ENCODE measurements at places on chromosomes 6 and 20.

- no peak for DNase-seq
Observed at GRCh38 chr6:163120223-163120622, 294.3 kb upstream of the QKI start.

GRCh38 chr6:125968493-125968892 lies 11.9 kb downstream of the HINT3 start:
- DNase-seq: no peak

- DNase-seq: no peak
Observed at GRCh38 chr6:162921510-162922040, 193.8 kb downstream of the PACRG start.

DNA sequence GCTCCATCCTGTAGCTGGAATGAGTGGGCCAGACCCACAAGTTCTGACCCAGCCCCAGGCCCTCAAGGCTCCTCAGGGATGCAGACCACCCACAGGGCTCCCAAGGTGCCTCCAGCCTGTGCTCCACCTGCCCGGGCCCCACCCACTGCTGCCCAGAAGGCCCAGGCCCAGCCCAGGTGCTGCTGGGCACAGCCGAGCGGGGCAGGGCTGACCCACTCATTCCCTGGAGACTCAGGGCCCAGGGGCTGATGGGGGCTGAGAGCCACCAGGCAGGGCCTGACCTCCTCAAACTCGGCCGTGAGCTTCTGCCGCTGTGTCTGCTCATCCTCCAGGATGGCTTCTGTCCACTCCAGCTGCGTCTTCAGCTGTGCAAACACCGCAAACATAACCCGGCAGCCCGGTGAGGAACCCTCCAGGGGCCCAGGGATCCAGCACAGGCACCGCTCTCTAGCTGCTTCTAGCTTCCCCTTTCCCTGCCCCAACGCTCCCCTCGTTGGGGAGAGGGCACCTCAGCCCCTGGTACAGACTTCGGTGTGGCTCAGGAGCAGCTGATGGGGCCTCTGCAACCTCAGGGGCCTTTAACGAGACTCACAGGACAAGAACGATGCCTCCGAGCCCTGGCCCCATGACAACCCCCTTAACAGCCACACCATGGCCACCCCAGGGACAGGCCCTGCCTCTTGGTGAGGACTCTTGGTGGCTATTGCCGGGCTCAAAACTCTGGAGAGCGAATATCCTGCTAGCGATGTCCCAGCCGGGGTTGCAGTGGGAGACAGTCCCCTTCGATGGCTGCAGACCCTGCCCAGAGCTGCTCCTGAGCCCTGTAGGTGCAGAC lies 46.0 kb downstream of the DSTN start:
- peak; percentile 50 for DNase-seq

- no peak for DNase-seq
Observed at GRCh38 chr20:24678351-24679106, 209.1 kb downstream of the SYNDIG1 start.

DNA sequence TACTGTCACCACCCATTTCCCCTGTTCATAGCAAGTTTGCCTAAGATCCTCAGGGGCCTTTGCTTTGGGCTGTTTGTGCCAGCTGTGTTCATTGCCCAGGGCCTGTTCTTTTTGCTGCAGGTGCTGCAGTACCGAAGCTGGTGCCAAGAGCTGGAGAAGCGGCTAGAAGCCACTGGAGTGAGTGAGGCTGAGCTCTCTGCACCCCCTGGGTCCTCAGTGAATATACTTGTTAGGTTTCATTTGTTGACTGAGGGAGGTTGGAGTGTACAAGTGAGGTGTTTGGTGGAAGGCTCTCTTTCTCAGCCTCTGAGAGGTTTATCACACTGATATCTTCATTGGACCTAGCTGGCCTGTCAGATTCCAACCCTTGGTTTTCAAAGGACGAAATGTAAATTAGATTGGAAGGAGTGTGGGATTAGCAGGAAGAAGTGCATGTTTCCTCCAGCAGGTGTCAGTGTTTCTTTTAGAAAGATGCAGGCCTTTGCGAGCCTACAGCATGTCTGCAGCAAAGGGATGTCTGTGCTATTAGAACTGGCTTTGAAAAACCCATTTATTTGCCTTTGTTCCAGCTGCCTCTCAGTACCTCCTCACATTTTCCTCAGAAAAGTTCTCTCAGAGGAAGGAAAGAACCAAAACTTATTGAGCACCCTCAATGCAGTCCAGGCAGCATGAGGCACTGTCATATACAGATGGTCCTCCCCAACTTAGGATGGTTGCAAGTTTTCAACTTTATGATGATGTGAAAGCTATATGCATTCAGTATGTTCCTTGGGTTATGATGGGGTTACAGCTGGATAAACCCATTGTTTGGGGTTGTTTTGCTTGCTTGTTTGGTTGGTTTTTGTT lies 8.3 kb downstream of the CEP250 start:
- peak; percentile 69 for DNase-seq

- no peak for DNase-seq
Observed at GRCh38 chr6:80938131-80938530, 814.4 kb downstream of the TENT5A start.

- DNase-seq: no peak
Observed at GRCh38 chr6:11447265-11447664, 90.3 kb upstream of the TMEM170B start.

DNA sequence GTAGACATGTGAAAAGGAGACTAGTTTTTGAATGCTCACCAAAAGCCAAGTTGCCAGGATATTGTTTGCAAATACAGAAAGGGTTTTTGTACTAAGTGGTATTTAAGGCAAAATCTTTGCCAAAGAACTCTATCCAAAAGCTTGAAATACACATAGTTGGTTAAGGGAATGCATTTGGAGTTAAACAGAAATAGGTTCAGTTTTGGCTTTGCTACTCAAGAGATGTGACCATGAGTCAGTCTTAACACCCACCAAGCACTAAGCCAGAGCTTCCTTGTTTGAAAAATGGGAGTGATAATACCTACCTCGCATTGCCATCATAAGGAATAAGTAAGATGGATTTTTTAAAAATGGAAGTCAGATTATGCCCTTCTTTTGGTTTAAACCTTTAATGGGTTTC lies 191.7 kb upstream of the LAMP5 start:
- DNase-seq: no peak

DNA sequence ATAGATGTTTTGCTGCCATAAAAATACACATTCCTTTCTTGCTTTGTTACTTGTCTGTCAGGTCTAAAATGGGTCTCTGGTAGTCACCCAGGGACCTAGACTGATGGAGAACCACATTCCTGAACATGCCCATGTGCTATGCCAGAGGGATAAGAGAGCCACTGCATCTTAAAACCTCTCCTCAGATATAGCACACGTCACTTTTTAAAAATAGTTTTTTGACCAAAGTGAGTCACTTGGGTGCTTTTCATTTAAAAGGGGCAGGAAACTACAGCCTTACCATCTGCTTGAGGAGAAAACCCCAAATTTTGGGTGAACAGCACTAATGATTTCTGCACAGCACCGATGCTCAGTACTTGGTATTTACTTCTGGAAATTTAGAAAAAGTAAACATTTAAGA lies 197.8 kb downstream of the OGFRL1 start:
- no peak for DNase-seq

DNA sequence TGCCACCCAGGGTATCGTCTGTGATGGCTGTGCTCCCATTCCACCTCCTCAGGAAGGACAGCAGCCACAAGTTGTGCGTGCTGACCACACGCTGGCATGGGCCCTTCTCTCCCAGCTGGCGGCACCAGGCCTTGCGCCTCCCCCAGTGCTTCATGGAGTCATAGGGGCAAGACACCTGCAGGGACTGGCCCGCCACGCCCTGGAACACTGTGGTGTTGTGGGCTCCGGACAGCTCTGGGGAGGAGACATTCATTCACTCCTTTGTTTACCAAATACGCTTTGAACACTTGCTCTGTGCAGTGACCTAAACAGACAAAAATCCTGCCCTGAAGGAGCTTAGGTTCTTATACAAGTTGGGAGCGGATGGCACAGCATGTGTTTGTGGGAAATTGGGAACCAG lies 1.5 kb downstream of the TREM2 start:
- no peak for DNase-seq

DNA sequence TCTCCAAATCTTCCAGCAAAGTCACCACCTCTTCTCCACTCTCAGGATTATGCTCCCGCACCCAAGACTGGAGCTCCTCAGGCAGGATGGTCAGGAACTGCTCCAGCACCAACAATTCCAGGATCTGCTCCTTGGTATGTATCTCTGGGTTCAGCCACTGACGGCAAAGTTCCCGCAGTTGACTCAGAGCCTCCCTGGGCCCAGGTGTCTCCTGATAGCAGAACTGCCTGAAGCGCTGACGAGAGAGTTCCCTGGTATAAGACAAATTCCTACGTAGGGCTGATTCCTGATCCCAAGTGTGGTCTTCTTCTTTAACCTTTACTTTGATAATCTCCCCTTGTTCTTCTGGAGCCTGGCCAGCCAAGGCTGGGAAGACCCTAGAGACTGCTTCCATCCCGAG lies 60.6 kb downstream of the GPX5 start:
- DNase-seq: no peak

GRCh38 chr20:23142162-23143050 lies 56.3 kb upstream of the CD93 start:
- no peak for DNase-seq

DNA sequence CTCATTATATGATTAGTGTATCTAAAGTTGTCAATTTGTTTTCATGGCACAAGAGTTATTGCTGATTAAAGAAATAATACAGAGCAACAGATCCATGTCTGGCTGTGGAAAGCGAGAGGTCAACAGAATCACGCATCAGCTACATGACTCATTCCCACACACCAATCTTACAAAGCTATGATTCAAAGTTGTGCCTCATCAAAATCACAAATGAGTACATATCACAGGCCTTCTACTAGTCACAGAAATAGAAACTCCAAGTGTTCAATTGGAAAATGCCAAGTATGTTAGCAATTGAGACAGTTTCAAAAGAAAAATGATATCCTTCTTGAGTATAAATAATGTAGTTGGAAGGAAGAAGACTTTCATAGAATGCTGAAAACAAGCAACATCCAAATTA lies 57.8 kb upstream of the NKAIN2 start:
- no peak for DNase-seq

DNA sequence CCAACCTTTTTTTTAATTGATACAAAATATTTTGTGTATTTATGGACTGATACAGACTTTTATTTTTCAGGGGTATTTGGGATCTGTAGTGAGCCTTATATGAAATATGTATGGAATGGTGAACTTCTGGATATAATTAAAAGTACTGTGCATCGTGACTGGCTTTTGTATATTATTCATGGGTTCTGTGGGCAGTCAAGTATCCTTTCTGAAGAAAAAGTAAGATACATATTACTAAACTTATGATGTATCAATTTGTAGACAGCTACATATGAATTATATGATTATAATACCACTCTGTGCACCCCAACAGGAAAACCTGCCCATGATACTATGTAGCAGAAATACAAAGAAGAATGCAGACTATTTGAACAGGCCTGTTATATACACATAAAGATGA lies 47.2 kb downstream of the FIG4 start:
- no peak for DNase-seq

DNA sequence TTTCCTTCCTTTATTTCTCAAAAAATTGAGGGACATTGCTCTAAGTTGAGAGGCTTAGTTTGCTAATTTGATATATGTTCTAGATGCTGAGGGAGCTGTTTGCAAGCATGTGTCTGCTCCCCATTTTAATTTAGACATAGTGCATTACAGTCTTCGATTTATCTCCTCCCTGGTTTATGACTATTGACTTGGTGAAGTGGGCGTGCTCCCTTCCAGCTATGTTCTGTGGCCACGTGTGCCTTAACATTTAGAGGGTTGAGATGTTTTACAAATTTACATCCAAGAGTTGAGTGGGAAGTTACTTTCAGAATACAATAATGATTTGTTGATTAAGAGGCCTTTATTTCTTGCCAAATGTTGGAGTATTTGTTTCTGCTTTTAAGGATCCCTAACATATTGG lies 48.2 kb downstream of the KLHL32 start:
- no peak for DNase-seq

- DNase-seq: no peak
Observed at GRCh38 chr6:88722686-88723085, 240.7 kb downstream of the RNGTT start.

DNA sequence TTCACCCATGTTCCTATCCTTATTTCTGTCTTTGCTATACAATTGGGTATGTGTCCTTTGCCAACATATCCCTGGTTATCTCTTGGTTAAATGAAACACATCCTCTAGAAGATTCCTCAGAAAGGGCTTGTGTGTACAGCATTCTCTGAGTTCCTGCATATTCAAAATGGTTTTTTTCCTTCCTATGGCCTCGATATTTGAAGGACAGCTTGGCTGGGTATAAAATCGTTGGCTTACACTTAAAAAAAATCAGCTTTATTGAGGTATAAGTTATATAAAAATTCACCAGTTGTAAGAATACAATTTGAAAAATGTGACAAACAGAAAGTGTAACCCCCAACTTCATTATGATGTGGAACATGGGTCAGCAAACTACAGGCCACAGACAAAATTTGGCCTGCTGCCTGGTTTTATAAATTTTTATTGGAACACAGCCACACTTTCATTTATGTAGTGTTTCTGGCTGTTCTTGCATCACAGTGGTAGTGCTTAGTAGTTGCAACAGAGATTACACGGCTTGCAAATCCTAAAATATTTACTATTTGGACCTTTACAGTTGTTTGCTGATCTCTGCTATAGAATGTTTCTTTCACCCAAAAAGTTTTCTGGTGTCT lies 16.7 kb downstream of the PCMT1 start:
- no peak for DNase-seq

- DNase-seq: no peak
Observed at GRCh38 chr6:169144356-169144755, 109.3 kb downstream of the THBS2 start.

DNA sequence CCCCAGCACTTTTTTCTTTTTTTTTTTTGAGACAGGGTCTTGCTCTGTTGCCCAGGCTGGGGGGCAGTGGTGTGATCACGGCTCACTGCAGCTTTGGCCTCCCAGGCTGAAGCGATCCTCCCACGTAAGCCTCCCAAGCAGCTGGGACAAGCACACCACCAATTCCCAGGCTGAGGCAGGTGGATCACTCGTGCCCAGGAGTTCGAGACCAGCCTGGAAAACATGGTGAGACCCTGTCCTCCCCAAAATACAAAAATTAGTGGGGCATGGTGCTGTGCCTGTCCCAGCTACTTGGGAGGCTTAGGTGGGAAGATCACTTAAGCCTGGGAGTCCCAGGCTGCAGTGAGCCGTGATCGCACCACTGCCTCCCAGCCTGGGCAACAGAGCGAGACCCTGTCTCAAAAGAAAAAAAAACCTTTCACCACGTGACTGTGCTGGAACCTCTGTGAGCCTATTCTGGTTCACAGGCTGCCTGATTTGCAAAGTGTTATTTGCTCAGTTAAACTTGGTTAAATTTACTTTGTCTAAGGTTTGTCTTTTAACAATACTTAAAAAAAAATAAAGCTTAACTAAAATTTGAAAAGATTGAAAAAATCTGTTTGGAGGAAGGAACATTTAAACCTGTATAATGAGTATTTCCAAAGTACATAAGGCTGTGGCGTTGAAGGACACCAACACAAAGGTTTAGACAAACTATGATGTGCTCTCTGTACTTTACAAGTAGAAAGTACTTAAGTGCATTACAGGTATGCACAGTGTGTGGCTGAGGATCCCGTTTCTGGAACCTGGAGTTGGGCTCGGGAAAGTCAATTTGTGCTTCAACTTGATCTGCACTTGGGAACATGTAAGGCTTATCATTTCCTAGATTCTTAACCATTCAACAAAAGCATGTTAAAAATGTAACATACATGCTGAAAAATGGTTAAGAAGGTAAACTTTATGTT lies 55.0 kb downstream of the PPP1R3G start:
- no peak for DNase-seq
